ENCODE measurements at places on chromosomes 16 and 17. TPM values are rescaled to one million over a fixed set of nuclear protein-coding genes. Genes with fewer than 3 reads are reported as not detected.

RHBDL1 gene
- total RNA-seq, result 2.3 TPM

DNA sequence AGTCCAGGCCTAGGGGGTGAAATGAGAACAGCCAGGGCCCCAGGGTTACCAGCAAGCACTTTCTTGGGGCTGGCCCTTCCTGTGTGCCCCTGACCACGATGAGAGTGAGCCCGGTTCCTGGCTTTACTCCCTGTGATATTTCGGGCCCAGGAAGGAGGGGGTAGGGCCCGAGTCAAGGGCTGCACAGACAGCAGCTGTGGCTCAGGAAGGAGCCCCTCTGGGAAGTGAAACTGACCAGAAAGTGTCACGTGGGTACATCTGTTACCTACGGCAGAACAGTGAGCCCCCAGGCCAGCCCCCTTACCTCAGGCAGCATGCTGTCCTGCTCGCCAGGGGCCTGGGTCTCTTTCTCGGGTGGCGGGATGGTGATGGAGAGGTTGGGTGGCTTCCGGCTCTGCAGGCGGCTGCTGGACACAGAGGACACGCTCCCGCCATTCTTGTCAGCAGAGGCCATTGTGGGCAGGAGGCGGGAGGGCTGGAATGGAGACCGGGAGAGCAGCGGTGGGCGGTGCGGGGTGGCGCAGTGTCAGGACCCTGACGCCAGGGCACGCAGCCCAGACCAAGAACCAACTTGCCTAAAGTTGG lies 13.8 kb downstream of the AANAT start:
- DNase-seq, result no peak

DNA sequence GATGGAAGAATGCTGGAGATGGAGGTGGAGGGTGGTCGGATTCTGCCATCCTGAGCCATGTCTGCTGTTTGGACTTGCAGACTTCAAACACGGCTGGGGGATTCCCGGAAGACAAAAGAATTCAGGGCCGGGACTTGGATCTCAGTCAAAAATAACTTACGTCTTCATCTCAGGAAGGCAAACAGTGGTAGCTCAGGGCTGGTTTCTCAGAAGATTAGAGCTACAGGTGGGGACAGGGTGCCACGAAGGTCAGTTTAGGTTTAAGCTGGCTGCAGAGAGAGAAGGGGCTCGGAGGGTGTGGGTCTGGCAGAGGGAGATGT lies 4.3 kb upstream of the RHBDL3 start:
- no peak for DNase-seq

GRCh38 chr17:19727501-19728078 lies 11.2 kb upstream of the SLC47A2 start:
- no peak for DNase-seq

GRCh38 chr16:68031951-68032350 lies 8.9 kb downstream of the DUS2 start:
- no peak for DNase-seq

DNA sequence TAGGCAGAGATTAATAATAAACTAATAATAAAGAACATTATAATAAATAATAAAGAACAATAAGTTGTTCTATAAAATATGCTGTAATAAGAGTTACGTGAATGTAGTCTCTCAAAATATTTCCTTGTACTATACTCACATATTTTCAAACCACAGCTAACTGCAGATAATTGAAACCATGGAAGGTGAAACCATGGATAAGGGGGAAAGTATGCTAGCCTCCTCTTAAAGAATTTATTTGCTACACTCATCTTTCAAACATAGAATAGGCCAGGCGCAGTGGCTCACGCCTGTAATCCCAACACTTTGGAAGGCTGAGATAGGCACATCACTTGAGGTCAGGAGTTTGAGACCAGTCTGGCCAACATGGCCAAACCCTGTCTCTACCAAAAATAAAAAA lies 18.5 kb downstream of the CYTH1 start:
- DNase-seq, result no peak

DNA sequence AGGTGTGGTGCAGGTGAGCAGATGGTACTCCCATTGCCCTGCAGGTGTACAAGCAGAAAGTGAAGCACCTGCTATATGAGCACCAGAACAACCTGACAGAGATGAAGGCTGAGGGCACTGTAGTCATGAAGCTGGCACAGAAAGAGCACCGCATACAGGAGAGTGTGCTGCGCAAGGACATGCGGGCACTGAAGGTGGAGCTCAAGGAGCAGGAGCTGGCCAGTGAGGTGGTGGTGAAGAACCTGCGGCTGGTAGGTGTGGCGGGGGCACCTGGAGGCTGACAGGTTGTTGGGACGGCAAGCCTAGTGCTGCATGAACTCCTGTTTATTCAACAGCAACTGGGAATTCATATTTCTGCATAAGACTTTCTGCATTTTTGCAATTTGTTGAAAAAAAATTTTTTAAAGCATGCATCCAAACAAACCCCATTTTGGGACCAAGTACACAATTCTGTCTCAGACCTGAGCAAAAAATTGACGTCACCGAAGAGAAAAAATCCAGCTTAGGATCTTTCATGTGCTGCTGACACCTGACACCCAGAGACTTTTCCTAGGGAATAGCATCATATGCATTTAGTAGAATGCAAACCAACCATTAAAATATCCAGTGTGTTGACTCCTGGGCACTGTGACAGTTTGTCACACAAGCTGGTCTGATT lies 13.5 kb upstream of the DBNDD1 start:
- DNase-seq, result no peak

GRIN2A gene
- total RNA-seq, result not detected

DNA sequence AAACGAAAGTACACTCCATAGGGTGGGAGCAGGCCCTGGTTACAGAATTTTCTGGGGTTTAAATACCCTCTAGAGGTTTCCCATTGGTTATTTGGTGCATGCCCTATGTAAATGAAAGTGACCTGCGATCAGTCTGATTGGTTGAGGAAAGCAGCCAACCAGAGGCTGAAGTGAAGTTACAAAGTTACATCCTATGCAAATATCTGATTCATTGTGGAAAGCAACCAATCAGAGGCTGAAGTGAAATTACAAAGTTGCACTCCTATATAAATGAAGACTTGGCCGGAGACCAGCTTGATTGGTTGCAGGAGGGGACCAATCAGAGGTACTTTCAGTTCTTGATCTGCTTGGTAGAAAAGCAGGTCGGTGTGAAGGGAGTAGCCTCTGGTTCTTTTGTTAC lies 24.4 kb downstream of the NAA60 start:
- no peak for DNase-seq

- peak; percentile 87 for DNase-seq
These were observed 4.3 kb downstream of the THOC6 start for GRCh38 chr16:3027983-3028715.

IL34 gene
- total RNA-seq, result not detected

DNA sequence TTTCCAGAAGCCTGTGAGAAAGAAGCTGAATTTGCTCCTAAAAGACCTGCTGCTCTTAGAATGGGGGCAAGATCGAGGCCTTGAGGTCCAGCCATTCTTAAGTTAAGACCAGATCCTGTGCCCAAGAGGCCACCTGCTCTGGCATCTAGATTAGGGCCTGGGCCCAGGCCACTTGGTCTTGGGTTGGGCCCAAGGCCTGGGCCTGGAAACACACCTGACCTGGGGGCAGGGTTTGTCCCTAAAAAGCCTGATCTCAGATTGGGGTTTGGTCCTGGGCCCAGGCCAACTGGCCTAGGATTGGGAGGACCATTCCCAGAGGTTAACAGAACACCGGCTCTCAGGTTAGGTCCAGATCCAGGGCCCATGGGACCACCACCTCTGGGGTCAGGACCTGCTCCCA lies 12.9 kb downstream of the CHTF8 start:
- no peak for DNase-seq

USP10 gene
- total RNA-seq, result 67.2 TPM

GRCh38 chr16:11144122-11144521 lies 111.9 kb downstream of the SOCS1 start:
- no peak for DNase-seq

DNA sequence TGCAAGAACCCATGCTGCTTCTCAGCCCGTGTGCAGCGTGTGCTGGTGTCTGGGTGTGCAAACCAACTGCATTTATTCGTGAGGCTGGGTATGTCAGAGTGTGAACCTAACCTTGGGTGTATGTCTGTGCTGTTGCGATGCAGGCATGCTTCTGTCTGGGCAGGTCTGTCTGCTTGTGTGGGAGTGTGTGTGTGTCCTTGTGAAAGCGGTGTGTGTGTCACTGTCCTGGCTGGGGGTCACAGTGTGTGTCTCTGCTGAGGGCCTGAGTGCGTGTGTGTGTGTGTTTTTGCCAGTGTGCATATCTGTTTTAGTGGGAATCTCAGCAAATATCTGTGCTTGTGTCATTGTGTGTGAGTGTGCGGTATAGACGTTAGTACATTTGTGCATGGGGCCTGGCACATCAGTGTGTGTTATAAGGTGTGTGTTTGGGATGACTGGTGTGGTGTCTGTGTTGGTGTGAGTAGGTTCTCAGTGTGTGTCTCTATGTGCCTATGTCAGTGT lies 121.8 kb downstream of the CYLD start:
- DNase-seq, result no peak

- no peak for DNase-seq
These were observed 18.1 kb upstream of the DLX3 start for GRCh38 chr17:50013079-50013478.

GRCh38 chr17:17931159-17931558 lies 41.0 kb downstream of the TOM1L2 start:
- no peak for DNase-seq

DNA sequence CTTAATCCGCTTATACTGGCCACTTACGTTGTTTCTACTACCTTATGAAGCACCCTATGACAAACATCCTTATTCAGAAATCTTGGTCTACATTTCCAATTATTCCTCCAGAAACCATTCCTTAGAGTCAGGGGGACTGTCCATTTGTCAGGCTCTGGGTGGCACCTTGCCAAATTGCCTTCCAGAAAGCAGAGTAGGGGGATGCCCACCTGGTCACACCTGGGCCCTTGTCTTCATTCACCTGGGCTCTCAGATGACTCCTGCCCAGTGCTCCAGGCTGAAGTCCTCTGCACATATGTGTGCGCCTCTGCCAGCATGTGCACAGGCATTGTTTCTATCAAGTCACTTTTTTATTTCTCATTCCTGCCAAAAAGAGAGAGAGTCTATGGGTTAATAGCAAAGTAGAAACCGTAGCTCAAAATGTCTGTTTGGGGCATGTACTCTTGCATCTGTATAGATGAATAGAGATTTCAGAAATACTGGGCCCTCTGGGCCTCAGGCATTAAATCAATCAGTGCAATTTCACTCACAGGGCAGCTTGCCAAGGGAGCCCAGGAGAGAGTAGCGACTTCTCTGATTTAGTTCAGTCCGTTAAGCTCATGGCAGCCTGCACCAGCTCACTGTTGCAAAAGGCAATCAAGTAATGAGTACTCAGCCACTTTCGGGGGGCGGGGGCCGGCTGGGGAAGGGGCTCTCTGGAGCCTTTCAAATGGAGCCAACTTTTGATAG lies 104.7 kb downstream of the SOCS1 start:
- DNase-seq, result no peak

DNA sequence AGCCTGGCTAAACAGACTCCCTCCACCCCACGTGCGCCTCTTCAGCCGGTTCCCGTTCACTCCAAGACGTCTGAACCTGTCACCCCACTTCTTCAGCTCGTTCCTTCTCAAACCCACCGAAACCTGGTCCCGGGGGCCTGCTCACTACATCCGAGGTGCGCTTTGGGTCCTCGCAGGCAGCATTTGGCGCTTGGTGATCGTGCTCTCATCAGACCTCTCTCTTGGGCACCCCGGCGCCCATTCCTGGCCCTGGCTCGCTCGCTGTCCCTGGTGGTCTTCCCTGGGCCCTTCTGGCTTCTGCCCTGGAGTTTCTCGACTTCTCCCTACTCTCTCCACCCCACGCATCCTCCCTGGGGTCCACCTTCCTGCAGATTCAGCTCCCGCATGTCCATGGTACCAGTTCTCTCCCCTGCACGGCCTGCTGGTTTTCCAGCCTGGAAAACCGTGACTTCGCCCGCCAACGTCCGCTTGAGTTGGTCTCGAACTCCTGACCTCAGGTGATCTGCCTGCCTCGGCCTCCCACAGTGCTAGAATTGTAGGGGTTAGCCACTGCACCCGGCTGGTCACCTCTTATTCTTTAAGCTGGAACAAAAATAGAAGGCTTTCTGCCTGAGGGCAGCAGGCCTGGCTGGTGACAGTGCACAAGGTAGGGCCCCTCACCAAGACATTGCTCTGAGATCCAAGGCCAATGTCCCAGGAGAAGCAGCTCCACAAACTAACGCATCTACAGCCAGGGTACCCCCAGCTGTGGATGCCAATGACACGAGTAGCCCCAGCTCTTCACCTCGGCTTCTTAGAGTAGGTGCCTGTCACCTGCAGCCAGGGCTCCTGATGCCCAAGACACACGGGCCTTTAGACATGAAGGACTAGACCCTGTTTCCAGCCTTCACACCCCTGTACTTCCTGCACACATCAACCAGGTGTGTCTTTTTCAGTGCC lies 1.1 kb upstream of the MEAK7 start:
- no peak for DNase-seq

ADGRG1 gene
- total RNA-seq, result 20.2 TPM

GRCh38 chr17:81371910-81372760 lies 23.1 kb upstream of the BAHCC1 start:
- DNase-seq, result no peak

C1QL1 gene
- 0.84 TPM for total RNA-seq

GRCh38 chr16:72536723-72537435 lies 364.9 kb upstream of the PMFBP1 start:
- no peak for DNase-seq

GRCh38 chr17:77330602-77331081 lies 189.9 kb downstream of the SEC14L1 start:
- no peak for DNase-seq

- DNase-seq, result no peak
These were observed 18.5 kb upstream of the AATK start for GRCh38 chr17:81184555-81184954.

DNA sequence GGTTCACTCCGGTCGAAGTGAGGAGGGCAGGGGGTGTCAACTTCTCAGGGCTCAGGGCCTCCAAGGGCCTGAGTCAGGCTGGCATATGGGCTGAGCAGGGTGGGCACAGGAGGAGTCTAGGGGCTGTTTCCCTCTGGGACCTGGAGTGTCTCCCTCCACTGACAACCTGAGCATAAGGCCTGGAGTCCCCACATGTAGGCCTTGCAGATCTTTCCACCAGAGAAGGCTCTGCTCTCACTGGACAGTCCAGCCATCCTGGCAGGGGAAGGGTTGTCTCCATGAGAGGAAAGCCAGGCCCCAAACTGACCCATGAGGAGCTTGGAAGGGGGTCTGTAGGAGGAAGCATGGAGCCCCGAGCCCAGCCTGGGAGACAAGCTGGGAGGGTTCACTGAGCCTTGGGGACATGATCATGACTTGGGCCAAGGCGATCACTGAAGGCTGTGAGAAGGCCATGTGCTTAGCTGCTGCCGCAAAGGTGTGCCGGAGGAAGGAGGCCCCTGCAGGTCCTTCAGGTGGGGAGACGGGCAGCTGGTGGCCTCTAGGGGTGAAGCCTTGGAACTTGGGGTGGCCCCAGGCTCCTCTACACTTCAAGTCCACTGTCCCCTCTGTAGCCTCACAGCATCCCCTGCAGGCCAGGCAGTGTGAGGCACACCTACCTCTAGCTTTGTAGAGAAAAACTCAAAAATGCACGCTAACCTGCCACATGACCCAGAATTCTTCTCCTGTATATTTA lies 9.9 kb downstream of the CMTM2 start:
- no peak for DNase-seq
